ENCODE measurements at places on chromosomes 5 and 9. TPM values are rescaled to one million over a fixed set of nuclear protein-coding genes. Genes with fewer than 3 reads are reported as not detected.

GRCh38 chr5:30525353-30525752 lies 668.1 kb upstream of the CDH6 start:
- H3K36me3 ChIP-seq, result no peaks in the 10 kb centered on the region
- H3K27me3 ChIP-seq, result no peaks in the 10 kb centered on the region
- H3K4me1 ChIP-seq, result no peaks in the 10 kb centered on the region
- no peak for DNase-seq

GRCh38 chr5:5882706-5883105 lies 460.2 kb downstream of the ICE1 start:
- no peak for DNase-seq
- H3K4me3 ChIP-seq, result no peak overlapping the region
- H3K4me1 ChIP-seq, result no peaks in the 10 kb centered on the region
- H3K27me3 ChIP-seq, result no peaks in the 10 kb centered on the region
- H3K36me3 ChIP-seq, result no peaks in the 10 kb centered on the region

DNA sequence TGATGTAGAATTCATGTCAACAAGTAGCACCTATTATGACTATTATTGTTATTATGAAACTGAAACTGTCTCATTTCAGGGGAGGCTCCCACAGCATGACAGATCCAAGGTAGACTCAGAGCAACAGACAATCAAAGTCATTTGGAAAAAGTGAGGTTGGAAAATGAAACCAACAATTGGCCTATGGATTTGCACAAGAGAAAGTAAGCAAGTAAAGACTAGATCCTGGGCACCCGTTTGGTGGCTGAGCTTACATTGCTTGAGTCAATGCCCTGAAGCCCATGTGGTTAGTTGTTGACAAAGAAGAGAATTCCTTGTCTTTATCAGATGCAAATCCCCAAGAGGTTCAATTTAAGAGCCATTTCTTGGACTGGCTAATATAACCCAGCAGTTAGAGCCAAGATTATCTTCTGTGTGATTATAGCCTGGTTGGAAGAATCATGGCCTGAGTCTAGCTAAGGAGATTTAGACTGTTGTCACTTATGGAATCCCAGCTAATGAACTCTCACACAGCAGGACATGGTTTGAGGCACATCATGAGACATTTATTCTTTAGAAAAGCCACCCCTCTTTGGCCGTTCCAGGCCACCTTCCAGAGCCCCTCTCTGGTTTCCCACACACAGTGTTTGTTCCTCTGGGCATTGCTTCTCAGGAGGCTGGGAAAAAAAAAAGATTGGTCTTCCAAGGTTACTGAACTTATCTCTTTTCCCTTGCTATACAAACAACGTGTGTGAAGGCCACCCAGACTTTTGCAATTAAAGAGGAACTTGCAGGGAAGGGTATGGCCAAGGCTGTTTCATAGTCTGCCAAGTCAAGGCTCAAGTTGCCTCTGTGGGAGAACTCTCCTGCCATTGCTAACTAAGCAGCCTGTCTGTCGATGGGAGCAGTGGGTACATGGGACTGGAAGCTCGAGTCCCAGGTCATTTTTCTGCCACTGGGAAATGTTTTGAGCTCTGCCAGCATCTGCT lies 399.5 kb downstream of the ENC1 start:
- H3K27ac ChIP-seq, result no peak overlapping the region
- no peaks in the 10 kb centered on the region for H3K27me3 ChIP-seq
- H3K4me1 ChIP-seq, result peaks cover 3% of the 10 kb centered on the region
- H3K36me3 ChIP-seq, result no peaks in the 10 kb centered on the region
- H3K4me3 ChIP-seq, result no peak overlapping the region

DNA sequence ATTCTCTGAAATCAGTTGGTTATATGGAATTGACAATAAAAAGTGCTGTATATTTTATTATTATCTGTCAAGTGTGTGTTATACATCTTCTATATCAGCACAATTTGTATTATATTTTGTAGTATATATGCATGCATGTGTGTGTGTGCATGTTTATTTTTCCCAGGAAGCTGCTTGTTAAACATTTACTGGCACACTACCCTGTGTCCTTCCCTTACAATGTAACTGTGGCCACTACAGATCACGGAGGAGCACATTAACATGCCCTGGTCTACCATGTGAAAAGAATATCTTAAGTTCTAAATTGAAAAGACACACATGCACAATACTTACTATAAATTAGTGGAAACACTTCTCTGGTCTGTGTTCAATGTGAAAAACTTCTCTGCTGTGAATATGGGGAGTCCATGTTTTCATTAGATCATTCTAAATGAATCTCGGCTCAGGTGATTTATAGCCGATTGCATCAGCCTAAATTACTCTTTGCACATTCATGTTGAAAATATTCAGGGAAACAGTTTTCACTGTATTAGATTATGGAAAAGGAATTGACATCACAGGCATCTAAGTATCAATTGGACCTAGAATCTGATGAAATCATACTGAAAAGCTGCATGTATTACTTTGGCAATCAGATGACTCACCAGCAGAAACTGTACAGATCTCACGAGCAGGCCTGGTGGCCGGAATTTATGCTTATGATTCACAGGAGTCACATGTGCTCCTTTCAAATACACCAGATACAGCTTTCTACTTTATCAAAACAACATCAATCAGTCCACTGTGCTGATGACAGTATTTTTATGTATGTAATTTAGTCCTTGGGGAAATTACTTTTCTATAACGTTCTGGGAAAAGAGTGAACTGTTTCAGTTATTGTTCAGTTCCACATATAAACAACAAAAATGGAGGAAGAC lies 39.4 kb downstream of the LURAP1L start:
- DNase-seq, result peak; percentile 78
- no peak overlapping the region for H3K4me3 ChIP-seq
- H3K27ac ChIP-seq, result peak overlapping the region; percentile 70
- H3K27me3 ChIP-seq, result no peaks in the 10 kb centered on the region
- peaks cover 57% of the 10 kb centered on the region for H3K4me1 ChIP-seq
- H3K36me3 ChIP-seq, result peaks cover 12% of the 10 kb centered on the region

- no peak for DNase-seq
- H3K27ac ChIP-seq, result peak overlapping the region; percentile 97
- H3K36me3 ChIP-seq, result peaks cover 4% of the 10 kb centered on the region
- H3K27me3 ChIP-seq, result no peaks in the 10 kb centered on the region
Measured at GRCh38 chr9:36258996-36259533, 817 bp upstream of the GNE start.

- peak; percentile 13 for DNase-seq
- H3K36me3 ChIP-seq, result no peaks in the 10 kb centered on the region
- H3K4me3 ChIP-seq, result no peak overlapping the region
- no peak overlapping the region for H3K27ac ChIP-seq
- no peaks in the 10 kb centered on the region for H3K27me3 ChIP-seq
Measured at GRCh38 chr9:15909297-15909696, 356.5 kb downstream of the CCDC171 start.

DNA sequence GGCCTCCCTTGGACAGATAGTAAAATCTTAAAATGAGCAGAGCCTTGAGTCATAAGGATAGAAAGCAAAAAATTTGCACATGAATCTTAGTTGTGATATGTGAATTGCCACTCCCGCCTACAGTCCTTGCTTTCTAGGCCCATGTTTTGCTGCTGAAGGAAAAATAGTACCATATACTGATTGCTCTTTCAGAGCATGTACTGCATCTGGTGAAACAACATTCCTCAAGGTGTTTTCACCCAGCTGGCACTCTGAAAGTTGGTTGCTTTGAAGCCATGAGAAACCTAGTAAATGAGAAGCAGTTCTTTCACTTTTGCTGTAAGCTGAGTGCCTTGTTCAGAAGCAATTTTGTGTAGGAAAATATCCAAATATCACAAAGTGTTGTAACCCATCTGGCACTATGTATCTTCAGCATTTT lies 10.3 kb downstream of the CDC37L1 start:
- H3K4me1 ChIP-seq, result peaks cover 16% of the 10 kb centered on the region
- H3K27ac ChIP-seq, result no peak overlapping the region
- DNase-seq, result no peak
- H3K36me3 ChIP-seq, result peaks cover 29% of the 10 kb centered on the region
- no peak overlapping the region for H3K4me3 ChIP-seq

DNA sequence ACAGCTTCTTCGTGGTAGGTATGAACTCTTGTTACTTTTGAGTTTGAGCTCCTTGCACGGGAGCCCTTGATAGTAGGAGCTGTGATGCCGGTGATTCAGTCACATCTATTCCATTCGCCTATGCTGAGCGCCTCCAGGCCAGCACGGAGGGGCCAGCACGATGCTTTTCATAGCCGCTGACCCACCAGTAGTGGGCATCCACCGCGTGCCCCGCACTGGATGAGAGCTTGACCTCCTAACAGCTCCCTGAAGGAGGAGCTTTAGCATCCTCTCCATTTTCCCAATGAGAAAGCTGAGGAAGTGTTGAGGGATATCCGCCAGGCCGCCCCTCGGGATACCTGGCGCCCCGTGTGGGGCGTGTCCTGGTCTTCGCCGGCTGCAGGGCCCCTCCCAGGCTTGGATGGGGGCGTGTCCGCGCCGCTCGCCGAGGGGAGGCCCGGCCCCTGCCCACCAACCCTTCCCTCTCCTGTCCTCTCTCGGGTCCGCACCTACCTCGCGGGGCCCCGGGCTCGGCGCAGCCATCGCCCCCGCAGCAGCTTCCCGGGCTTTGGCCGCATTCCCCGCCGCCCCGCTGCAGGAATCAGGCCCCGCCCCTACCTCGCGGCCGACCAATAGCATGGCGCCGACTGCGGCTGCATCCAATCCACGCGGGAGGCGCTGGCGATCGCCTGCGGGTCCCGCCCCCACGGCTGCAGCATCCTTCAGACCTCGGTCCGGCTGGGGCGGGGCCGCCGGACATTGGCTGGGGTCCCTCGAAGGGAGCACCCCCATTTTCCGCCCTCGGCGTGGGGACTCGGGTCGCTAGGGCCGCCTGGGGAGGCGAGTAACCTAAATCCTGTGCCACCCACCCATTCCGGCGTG lies at the start of gene PIP5KL1:
Gene PIP5KL1, minus strand, starts transcription at position 547 of the 861 bp plus-strand sequence. Its CDS starts 25 bp downstream, at position 522.
- peak; percentile 80 for DNase-seq
- H3K36me3 ChIP-seq, result no peaks in the 10 kb centered on the region
- peak within 1 kb of the TSS; percentile 83 for H3K27ac ChIP-seq
- H3K4me3 ChIP-seq, result peak within 1 kb of the TSS; percentile 3

DNA sequence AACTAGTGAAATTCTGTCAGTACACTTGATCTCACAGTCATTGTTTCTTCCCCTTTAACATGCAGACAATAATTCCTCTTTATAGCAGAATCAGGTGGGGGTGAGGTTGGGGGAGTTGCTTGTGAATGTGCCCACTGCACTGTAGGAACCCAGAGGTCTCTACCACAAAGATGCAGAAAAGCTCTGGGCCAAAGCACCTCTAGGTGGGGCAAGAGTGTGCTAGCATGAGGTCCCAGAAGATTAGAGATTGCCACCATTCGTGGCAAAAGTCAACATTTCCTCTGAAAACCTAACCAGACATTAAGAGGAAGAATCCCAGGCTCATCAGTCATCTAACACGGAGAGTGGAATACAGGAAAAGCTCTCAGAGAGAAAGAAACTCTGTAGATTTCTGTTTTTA lies 74.5 kb downstream of the PTCD2 start:
- no peak overlapping the region for H3K27ac ChIP-seq
- DNase-seq, result peak; percentile 13
- no peaks in the 10 kb centered on the region for H3K27me3 ChIP-seq
- H3K36me3 ChIP-seq, result no peaks in the 10 kb centered on the region
- H3K4me3 ChIP-seq, result no peak overlapping the region

DNA sequence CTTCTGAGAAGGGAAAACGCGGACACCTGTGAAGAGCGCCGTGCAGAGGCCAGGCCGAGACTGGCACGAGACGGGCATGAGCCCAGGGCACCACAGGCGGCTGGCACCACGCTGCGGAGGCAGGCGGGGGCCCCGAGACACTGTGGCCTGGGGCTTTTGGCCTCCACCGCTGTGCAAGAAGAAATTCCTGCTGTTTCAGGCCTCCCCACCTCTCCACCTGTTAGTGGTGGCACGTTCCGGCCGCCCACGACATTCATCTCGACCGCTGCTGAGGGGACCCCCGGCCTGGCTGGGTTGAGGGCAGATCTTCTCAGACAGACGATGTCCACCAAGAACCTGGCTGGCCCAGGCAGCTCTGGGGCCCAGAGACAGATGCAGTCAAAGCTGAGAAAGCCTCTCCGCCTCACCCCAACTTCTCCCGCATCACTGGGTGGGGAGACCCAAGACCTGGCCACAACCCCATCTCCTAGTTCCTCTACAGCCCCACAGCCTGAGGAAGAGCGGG lies 11.5 kb downstream of the NACC2 start:
- peaks cover 14% of the 10 kb centered on the region for H3K4me1 ChIP-seq

Gene PDE8B
- total RNA-seq, result 10.6 TPM

Gene ADGRV1
- 66.2 TPM for total RNA-seq

Gene PLAC8L1
- not detected for total RNA-seq

Gene PALM2AKAP2
- total RNA-seq, result 37.7 TPM

Gene KCNV2
- not detected for total RNA-seq

Gene P4HA2
- 62.3 TPM for total RNA-seq

Gene CDC37L1
- total RNA-seq, result 17.2 TPM

Gene CCNI2
- total RNA-seq, result 0.74 TPM

Data from lung (tissue), 17 donors.